ENCODE measurements at places on chromosomes 4 and X.

DNA sequence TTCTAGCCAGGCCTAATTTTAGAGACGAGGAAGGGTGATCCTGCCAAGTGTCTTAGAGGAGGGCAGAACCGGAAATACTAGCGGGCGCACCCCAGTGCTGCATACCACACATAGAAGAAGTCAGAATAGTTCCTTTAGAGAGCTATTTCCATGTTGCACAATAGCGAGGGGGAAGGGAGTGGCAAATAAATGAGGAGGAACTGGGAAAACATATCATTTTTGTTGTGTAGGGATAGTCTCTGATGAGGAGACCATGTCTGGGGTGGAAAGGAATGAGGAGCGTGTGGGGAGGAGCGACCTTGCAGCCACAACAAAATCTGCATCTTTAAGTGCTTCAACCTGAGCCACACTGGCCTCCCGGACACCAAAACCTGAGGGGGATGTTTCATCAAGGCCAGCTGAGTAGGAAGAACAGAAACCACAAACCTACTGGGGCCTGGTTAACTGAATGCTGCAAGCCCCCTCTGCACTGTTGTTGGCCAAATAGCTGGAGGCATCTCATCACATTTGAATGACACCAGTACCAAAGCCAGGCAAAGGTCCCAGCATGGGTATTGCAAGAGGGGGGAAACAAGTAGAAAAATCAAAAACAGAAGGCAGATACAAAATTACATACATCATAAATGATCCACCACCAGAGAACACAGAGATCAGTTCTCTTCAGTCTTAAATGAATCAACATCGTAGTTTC, 26.7 kb upstream of the C1QTNF7 start:
- DNase-seq: peak; percentile 33

GRCh38 chr4:164807611-164808010, 53.7 kb downstream of the SMIM31 start:
- peak; percentile 49 for DNase-seq

DNA sequence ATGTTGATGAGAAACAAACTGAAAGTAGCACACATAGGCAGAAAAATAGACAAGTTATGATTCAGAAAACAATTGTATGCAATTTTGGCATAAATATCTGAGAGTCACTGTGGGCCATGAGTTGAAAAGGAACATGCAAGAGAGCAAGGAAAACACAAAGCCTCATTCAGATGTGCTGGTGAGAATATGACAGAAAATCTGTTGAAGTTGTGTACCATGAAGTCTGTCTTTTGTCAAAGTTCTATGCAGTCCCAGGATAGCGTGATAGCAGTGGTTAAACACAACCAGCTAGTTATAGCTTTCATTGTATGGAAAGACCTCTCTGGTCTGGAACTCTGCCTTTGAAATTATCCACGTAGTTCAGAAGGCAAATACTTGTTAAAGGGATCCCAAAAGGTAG, 53.0 kb downstream of the TMEM154 start:
- no peak for DNase-seq

- DNase-seq: no peak
These were observed 181.2 kb upstream of the ETNPPL start for GRCh38 chr4:108943976-108944591.

GRCh38 chrX:13607996-13608365, 38.6 kb downstream of the EGFL6 start:
- DNase-seq: peak; percentile 18

DNA sequence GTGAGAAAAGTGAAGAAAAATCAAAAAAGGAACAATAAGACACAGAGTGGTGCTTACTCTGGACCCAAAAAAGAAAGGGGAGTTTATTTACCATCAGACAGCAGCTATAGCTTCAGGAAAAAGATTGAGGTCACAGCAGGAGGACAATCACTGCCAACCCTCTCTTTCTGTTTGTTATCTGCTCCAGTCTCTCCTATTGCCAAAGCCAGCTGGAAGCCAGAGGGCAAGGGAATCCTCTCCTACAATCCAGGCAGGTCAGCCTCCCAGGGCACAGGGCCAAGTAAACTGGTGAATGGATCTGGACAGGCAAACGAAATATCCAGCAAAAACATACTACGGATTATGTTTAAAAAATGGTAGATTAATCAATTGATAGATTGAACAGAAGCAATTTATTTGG, 306.9 kb upstream of the SLIT2 start:
- DNase-seq: peak; percentile 14

- DNase-seq: no peak
These were observed 159.9 kb downstream of the MGST2 start for GRCh38 chr4:139825523-139826014.

DNA sequence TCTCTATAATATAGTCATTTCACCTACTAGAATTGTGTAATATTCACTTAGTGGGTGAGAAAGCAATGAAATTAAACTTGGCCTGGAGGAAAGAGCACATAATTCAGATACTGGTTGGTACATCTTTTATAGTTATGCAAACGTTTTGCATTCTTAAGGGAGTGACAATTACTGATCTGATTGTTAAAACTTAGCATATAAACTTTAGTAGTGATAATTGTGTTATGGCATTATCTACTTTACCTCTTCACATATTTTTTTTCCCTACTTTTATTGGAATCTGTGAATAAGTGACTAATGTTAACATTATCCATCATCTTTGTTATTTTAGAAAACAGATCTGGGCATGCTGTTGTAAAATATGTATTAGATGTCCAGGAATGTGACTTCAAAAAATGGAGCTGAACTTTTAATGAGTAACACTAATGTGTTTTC, 217.4 kb upstream of the GIMD1 start:
- DNase-seq: no peak

All from iPS-NIHi11 (cell line).